CD8-positive, alpha-beta T cell (primary cell): ENCODE measurements at places on chromosomes 11 and 22. TPM values are rescaled to one million over a fixed set of nuclear protein-coding genes. Genes with fewer than 3 reads are reported as not detected.

DNA sequence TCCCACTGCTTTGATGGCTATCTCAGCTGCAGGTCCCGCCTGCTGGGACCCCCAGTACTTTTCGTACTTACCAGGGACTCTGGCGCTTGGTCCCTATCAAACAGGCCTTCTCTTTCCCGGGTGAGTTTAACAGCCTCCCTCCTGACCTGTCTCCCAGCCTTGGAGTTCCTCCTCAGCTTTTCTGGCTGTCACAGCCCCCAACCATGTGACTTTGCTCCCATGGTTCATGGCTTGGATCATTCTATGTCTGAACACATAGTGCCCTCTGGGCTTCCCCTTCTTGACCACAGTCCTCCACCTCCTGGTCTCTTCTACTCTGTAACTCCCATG lies 56.9 kb downstream of the PARVA start:
- DNase-seq: no peak

Gene KDM4D
- 0.14 TPM for total RNA-seq

Gene CABP4
- total RNA-seq: 5.0 TPM

Gene KCNJ11
- 0.83 TPM for total RNA-seq

GRCh38 chr11:113705871-113706655 lies at the start of gene TMPRSS5:
TMPRSS5 (minus strand) TSS chr11:113706308; CDS start chr11:113706224, 84 bp downstream.
- no peak for DNase-seq

DNA sequence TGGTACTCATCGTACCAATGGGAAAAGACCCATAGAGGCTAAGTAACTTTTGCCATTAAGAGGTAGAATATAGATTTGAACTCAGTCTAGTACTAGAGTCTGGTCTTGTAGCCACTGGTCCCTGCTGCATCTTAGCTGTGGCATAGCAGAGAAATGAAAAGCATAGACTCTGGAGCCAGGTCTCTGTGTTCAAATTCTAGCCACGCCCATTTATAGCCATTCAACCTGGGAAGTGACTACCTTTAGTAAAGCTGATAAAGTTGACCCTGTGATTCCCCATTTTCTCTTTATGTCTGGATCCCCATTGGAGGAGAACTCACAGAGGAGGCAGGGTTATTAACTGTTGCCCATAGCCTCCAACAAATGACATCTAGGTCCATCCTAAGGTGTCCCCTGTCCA lies 113.6 kb downstream of the ME3 start:
- no peak for DNase-seq

DNA sequence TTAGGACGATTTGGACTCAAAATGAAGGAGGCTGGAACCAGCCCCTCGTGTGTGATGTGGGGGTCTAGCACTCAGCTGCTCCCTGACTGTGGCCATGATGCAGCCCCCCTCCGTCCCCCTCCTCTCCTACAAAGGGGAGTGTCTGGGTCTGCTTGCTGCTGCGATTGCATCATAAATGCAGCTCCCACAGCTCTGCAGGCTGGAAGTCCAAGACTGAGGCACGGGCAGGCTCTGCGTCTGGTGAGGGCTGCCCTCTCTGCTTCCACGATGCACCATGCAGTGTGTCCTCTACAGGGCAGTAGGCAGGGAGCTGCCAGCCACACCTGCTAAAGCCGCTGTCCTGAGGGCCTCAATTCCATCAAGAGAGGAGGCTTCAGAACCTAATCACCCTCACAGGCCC lies 432.1 kb downstream of the BRD1 start:
- no peak for DNase-seq

Gene MYO7A
- total RNA-seq: 0.28 TPM

GRCh38 chr22:50656122-50657070 lies 16.2 kb upstream of the SHANK3 start:
- DNase-seq: no peak

Gene KRTAP5-4
- total RNA-seq: not detected

DNA sequence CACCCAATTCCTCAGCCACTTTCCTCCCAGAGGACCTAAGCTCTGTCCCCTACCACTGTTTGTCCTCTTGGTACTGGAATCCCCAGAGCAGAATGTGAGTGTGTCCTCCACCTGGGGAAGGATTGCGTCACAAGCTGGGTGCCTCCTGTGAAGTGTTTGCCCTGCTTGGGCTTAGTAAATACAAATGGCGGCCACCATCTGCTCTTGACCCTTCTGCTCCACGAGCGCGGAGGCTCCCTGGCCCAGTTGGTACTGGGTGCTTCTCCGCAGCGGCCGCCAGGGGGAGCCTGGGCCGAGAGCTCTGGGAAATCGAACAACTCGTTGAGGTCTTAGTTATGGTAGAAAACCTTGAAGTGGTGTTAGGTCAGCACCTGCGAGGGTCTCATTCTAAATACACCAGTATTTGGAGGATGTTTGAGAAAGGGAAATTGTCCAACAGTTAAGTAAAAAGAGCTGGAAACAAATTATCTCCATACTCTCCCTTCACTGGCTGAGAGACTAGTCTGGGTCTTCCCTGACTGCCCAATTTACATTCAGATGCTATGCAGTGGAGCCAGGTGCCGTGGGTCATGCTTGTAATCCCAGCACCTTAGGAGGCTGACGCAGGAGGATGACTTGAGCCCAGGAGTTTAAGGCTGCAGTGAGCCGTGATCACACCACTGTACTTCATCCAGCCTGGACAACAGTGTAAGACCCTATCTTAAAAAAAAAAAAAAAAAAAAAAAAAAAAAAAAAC lies 74.6 kb upstream of the TEAD1 start:
- DNase-seq: peak; percentile 19

Gene SNX32
- 0.69 TPM for total RNA-seq

DNA sequence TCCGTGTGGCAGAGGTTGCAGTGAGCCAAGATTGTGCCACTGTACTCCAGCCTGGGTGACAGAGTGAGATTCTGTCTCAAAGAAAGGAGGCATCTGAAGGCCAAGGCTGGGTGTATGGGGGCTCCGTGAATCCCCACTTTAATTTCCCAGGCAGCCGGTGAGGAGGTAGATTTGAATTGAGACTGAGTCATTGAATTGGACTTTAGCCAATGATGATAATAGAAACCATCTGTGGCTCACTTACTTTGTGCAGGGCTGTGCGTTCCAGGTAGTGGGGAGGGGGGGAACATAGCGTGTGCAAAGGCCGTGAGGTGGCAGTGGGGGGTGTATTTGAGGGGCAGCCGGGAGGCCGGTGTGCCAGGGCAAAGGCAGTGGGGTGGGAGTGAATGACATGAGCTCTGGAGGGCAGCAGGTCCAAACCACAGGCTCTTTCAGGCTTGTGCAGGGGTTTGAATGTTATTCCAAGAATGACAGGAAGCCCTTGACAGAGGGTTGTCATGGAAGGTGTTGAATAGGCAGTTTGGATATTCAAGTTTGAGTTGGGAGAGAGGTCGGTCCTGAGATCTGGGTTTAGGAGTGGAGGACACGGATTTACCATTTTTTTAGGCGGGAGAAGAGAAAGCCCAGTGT lies 6.1 kb downstream of the ARHGAP8 start:
- DNase-seq: no peak

Gene DGCR6
- 18.6 TPM for total RNA-seq

GRCh38 chr22:42966497-42966896 lies 48.5 kb downstream of the PACSIN2 start:
- DNase-seq: no peak
